ENCODE measurements at places on chromosomes 5 and 9.

- DNase-seq, result no peak
Observed at GRCh38 chr5:125525356-125525755, 778.9 kb upstream of the ZNF608 start.

GRCh38 chr5:128259607-128260021, 176.0 kb downstream of the SLC12A2 start:
- no peak for DNase-seq

DNA sequence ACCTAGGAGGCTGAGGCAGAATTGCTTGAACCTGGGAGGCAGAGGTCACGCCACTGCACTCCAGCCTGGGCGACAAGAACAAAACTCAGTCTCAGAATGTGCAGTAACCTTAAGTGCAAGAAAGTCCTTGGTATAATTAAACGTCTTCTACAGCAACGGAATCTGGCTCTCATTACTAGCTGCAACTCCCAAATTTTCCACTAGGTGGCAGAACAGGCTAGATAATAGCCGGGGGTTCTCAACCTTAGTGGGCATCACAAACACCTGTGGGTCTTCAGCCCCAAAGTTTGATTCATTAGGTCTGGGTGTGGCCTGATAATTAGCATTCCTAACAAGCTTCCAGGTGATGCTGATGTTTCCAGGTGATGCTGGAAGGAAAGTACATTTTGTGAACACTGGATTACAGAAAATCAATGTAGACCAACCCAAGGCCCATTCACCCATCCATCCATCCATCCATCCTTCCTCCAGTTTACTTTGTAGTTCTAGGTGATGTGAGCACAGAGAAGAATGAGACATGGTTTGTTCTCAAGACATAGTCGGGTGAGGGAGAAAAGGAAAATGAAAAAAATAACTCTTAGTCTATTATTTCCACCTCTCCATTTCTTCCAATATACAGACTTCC, 37.3 kb downstream of the FBXW2 start:
- peak; percentile 26 for DNase-seq

GRCh38 chr9:92486371-92486770, 4.1 kb upstream of the ASPN start:
- no peak for DNase-seq

DNA sequence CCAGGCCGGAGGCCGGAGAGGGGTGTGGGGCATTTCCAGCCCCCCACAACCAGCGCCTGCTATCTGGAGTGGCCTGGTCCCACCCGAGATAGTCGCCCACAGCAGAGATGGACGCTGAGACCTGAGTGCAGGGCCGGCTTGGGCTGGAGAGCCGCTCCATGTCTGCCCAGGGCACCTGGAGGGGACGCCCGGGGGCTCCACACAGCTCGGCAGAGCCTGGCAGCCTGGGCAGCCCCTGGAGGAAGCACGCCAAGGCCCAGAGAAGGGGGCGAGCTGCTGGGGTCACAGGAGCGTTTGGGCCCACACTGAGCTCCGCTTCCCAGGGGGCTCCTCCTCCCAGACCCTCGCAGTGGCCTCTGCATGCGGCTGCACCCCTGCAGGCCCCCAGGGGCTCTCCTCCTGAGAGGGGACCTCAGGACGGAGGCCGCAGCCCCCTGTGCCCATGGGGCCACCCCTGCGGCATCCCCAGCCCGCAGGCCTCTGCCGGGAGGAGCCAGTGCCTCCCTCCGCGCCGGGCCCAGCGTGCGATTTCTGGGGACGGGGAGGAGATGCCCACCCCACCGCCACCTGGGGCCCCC, 42.2 kb upstream of the EGFL7 start:
- DNase-seq, result no peak

GRCh38 chr9:74570879-74571512, 73.9 kb downstream of the RORB start:
- DNase-seq, result no peak

Measured in stimulated activated naive B cell treated with anti-CD40 and anti-IgM and Interleukin-4, amounts not matched to agents 10 μg/mL and 1 μg/mL and 100 μg/mL, for 72 hours (primary cell).